ENCODE measurements at places on chromosomes 1 and 21.

DNA sequence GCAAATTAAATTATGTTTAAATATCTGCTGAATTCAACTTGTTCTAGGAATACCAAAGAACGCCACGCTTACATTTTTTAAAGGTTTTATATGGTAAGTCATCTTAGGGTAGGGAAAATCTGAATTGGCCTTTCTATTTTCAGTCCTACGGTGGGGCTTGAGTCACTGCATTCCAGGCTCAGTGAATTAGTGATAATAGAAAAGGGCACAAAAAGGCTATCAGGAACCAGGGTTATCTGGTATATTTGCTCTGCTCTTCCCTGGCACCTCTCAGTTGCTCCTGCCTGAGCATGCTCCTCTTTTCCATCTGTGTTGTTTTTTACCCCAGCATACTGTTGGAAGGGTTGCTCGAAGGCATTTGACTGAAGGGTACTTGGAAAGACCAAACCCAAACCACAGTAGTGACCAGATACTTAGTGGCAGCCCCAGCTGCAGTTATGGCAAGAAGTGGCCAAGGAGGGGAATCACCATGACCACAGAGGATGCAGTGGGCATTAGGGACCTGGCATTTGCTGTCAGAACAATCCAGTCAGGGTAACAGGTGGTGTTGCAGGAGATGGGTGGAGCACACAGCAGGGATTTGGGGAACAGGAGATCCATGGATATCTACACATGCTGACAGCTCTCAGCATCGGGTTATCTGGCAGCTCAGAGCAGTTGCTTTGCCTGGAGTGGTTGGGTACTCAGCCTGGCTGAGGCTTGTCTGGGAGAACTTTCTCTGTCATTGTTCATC is 2.3 kb downstream of the OVAAL start:
- no peak for DNase-seq

DNA sequence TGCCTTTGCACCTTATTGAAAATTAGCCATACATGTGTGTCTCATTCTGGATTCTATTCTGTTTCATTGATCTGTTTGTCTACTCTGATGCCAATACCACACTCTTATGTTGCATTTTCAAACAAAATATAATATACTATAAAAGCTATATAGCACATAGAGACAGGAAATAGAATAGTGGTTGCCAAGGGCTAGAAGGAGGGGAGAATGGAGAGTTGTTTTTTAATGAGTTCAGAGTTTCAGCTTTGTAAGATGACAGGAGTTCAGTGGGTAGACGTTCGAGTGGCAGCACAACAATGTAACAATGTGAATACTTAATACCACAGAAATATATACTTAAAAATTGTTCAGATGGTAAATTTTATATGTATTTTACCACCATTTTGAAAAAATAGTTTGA is 17.0 kb downstream of the RLF start:
- no peak for DNase-seq

DNA sequence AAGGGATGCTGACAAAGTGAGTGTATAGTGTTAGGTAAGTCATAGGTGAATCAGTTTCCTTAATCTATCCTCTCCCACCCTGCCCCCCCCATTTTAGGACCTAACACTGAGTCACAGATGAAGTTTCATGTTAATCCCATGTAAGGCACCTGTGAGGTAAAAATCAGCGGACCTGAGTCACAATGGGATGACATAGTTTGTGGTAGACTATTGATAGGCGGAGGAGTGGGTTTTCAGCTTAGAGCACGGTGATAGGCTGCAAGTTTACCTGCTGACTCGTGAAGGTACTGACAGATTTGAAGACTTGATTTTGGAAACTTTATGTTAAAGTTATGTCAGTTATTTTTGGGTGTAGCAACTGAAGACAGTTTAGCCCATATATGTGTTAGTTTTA is 1.7 kb downstream of the TOR1AIP1 start:
- peak; percentile 32 for DNase-seq

GRCh38 chr1:244672946-244673682 is 20.2 kb downstream of the DESI2 start:
- no peak for DNase-seq

DNA sequence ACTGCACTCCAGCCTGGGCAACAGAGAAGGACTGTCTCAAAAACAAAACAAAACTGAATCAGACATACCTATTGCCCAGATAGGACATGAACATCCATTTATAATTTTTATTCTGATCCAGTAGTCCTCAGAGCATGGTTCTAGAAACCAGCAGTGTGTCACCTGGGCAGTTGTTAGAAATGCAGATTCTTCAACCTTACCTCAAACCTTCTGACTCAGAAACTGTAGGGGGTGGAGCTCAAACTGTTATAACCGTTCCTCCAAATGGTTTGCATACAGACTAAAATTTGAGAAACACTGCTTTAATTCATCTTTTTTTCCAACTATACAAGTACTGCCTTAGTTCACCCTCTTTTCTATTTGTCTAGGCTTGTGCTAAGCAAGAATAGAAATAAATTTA is 6.0 kb downstream of the NASP start:
- DNase-seq: no peak

DNA sequence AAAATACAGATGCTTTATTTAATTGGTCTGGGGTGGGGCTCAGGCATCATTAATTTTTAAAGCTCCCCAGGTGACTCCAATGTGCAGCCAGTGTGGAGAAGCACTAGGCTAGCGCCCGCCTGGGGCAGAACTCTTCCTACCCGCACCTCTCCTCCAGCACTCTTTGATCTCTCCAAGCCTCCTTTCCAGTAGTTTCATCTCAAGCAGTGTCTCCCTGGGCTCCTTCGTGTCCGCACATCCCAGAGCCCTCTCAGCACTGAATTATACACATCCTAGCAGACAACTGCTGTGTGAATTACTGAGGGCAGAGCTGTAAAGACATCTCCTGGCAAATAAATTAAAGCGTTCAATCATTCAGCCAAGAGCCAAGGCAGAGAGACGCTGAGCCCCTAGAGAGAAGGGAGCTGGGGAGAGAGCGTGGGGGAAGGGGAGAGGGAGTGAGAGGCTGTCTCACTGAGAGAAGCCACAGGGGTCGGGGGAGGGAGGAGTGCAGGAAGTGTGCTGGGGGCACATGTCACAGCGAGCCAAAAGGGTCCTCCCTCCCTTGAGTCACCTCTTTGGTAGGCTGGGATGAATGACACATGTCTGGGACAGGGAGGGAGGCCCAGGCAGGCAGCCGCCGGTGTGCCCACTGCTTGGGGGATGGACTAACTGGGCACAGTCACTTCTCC is 21.0 kb upstream of the PARP1 start:
- DNase-seq: no peak

DNA sequence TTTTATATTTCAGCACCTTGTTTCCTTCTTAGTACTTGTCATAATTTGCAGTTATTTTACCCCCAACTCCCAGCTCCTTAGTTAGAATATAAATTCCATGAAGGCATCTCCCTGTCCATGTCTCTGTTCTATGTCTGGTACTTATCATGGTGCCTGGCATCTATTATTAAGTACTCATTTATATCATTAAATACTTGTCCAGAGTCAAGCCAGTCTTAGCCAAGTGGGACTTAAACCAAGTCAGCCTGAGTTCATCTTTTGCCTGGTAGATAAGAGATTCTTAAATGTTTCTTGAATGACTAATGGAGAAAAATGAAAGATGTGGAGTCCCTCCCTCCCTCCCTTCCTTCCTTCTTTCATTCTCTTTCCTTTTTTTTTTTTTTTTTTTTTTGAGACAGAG is 9.4 kb downstream of the SLC25A44 start:
- no peak for DNase-seq

- no peak for DNase-seq
Measured at GRCh38 chr1:20318971-20319370, 28.3 kb downstream of the VWA5B1 start.

GRCh38 chr1:39026866-39027507 is 837 bp downstream of the NDUFS5 start:
- DNase-seq: no peak

DNA sequence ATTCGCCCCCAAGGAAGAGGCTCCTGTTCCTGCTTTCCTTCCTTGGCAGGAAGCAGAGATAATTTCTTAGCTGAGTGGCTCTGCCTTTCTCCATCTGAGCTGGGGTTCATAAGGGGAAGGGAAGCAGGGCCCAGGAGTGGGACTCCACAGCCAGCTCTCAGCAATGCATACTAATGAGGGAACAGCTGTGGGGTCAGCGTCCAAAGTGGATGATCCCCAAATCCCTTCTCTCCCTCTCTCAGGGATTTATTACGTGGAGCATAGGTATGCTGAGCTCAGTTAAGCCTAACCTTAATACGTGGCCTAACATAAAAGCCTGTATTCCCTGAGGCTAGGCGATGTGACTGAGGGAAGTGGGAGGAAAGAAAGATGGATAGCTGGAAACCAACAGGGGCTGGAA is 87.3 kb upstream of the CTTNBP2NL start:
- DNase-seq: no peak

GRCh38 chr1:207838156-207839082 is 72.5 kb downstream of the CD34 start:
- DNase-seq: no peak
